Urothelium cell line (cell line): ENCODE measurements at places on chromosomes 2 and 18.

GRCh38 chr2:226780431-226780830 lies 19.2 kb downstream of the IRS1 start:
- DNase-seq = no peak

DNA sequence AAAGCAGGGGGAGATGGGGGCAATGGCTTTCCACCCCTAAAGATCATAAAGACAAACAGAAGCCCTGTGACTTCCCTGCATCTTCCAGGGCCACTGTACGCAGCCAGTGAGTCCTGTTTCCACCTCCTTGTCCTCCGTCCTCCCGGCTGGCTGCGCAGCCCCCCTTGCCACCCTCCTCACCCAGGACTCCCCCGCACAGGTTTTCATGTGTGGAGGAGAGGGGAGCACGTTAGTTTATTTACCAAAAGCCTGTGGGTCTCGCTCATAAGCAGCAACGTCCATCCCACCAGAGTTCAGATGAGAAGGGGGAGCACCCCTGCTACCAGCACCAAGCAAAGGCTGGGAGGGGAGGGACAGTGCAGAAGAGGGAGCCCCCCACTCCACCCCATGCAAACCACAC lies 11.7 kb downstream of the CYP26B1 start:
- DNase-seq = no peak

- no peak for DNase-seq
These were observed 36.9 kb downstream of the FAM168B start for GRCh38 chr2:131056204-131056931.

DNA sequence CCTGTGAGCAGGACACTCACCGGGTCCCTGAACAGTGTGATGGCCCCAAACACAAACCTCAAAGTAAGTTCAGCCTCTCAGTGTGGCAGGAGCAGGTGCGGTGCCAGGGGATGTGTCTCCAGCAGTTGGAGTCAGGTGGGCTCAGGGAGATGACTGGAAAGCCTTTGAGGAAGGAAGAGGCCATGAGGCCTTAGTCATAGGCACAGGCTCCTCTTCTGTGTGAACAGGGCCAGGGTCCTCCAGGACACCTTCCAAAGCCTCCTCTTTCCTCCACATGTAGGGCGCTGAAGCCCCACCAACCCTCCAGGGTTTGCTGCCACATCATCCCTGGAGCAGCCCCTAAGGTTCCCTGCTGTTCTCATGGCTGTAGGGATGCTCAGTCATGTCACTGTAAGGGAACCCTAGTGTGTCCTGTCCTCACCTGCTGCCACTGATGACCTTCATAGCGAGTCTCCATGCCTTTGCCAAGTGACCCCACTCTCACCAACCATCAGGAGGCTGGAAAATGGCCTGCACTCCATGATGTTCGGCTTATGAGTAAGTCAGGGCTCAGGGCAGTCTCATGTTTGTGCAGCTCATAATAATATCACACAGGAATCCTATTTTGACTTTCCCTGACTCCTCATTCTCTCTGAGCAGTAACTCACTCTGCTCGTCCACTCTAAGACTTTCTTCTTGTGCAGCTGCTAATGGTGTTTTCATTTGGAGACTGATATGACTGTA lies 1152.9 kb downstream of the RPIA start:
- no peak for DNase-seq

GRCh38 chr2:149692961-149693396 lies 105.4 kb upstream of the MMADHC start:
- DNase-seq = no peak

- no peak for DNase-seq
These were observed 251.3 kb downstream of the ANAPC1 start for GRCh38 chr2:111632661-111633060.
